ENCODE measurements at places on chromosomes 4 and X.
A peak's percentile ranks its signal among the peaks of the same experiment; 100 is the strongest.

GRCh38 chrX:121150217-121150616 lies 102.8 kb downstream of the GLUD2 start:
- DNase-seq: no peak

DNA sequence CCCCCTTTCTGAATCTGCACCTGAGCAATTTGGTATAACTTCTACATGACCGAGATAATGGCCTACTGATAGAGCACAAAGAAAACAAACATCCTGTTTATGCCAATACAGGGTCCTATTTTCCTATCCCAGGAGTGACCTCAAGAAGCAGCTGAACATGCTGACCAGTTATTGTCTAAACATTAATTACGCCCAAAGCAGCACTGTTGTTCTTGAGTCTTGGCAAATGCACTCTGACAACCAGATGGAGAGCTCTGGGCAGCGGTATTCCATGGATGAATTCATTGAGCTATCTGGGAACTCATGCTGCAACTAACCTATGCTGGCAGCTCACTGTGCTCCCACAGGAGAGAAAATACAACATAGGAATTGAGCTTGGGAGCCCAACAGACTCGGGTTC lies 52.6 kb downstream of the PCYT1B start:
- DNase-seq: no peak

- DNase-seq: no peak
Measured at GRCh38 chr4:27315625-27316024, 455.0 kb downstream of the STIM2 start.

DNA sequence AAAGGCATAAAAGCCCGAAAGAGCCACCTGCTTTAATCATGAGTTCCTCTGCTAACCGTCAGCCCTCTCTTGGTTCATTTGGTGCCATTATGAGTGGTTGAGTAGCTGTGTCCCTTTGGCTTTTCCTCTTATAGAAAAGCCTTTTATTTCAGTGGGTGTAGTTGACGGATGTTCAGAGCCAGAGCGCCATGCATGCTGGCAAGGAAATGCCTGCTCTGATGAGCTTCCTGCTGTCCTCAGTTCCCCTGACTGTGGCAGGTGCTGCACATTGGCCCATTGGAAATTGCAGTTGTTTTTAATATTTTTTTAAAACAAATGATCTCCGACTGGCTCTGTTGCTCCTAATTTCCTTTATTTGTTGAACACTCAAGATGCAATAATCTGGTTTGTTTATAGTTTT lies 77.3 kb upstream of the LIMCH1 start:
- no peak for DNase-seq

GRCh38 chr4:107094976-107095375 lies 58.9 kb upstream of the DKK2 start:
- DNase-seq: no peak

DNA sequence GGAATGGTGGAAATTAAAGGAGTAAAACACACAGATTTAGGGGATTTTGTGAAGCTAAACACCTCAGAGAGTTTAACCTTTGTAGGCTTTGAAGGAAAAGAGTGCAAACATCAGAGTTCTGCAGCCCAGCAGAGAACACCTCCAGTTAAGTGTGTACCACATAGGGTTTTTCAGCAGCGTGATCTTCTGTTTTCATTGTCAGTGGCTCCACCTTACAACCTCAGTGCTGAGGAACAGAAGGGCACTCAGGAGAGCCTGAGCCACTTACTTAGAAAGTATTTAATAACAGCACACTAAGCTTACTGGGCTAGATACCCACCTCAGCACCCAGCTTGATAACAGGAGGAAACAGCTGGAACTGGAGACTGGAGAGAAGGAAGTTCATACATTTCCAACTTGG lies 2.0 kb upstream of the FBXW7 start:
- no peak for DNase-seq

DNA sequence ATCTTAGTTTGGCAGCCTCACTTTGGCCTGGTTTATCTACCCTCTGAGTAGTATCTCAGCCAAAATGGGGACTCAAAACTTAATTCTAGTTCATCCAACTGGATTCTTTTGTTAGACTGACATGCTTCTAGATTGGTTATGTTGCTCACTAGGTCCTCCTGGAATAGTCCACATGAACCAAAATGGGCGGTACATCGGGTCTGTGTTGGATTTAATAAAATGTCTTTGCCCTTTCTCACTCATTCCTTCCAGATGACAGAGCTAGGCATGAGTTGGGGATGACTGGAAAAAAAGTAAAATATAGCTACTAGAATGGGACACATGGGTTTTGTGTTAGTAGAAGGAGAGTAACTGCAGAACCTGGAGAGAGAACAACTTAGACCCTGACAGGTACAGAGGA lies 247.9 kb downstream of the CCSER1 start:
- DNase-seq: no peak

DNA sequence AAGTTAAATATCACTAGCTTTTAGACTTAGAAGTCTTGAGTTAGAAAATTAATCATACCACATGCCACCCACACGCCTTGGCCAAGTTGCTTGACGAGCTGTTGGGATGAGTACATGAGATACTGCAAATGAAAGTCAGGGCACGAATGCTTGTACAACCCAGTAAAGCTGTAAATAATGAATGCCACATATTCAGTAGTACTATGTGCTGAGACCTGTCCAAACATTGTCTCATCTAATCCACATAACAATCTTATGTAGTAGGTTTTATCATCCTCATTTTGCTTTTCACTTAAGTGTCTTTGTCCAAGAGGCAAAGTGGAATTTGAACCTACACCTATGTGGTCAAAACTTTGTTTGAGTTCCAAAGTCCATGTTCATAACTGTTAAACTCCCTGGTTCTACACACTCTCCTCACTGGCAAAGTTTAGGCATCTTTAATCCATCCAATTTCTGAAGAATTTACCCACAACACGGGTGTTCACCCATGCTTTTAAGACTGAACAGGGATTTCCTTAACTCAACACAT lies 74.1 kb downstream of the LDB2 start:
- DNase-seq: no peak

GRCh38 chr4:87087015-87087414 lies 133.4 kb downstream of the KLHL8 start:
- no peak for DNase-seq

DNA sequence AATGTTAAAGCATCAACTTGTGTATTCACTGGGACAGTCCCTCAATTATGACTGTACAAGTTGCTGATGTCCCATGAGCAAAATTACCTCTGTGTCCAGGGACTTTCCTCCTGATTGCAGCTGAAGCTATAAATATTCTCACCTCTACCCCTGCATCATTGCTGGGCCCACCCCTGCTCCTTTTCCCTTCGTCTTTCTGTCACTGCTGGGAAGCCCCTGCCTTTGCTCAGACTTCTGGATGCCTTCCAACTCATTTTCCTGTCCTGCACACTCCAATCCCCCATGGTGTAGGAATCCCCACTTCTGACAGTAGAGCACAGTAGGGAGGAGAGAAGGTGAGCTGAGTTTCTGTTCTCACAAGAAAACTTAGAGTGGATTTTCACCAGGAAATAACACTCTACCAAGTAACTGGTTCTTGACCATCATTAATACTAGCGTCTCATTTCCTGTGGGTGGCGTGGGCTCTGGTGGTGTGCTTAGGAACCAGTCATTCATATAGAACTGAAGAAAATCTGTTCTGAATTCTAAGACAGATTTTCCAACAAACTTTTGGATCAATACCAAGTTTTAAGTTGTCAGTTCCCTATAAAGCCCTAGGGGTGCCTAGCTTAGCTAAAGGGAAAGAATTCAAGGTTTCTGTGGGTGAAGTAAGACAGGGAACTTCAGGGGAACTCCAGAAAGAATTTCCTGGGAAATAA lies 136.2 kb upstream of the MED14 start:
- no peak for DNase-seq

DNA sequence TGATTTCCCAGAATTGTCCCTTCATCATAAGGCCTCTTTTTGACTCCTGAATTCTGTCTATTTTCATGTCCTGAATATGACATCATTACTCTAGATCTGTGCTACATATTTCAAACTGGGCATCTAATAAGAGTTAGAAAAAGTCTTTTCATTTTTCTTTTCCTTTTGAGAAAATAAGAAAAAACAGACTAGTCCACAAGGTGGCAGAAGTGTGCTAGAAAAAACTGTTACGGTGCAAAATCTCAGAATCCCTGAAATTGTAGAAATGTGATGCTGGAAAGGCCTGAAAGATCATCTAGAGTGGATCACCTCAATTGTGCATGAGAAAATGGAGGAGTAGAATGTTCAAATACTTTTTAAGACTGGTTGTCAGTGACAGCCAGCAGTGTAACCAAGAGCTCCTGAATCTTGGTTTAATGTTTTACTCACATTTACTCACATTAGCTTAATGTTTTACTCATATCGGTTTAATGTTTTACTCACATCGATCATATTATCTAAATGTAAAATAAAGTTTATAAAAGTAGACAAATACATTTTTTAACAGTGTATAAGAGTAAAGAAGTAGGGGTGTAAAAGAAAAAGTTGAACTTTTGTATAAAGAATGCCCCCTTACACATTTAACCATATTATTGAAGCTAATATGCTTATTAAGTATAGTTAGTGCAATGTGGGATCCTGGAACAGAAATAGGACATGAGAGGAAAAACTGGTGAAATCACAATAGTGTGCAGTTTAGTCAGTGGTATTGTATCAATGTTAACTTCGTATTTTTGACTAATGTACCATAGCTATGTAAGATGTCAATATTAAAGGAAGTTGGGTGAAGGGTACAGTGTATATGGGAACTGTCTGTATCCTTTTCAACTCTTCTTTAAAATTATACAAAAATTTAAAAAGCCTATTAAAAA lies 15.2 kb downstream of the ASB11 start:
- DNase-seq: no peak

GRCh38 chrX:43961699-43962098 lies 11.5 kb downstream of the NDP start:
- no peak for DNase-seq

DNA sequence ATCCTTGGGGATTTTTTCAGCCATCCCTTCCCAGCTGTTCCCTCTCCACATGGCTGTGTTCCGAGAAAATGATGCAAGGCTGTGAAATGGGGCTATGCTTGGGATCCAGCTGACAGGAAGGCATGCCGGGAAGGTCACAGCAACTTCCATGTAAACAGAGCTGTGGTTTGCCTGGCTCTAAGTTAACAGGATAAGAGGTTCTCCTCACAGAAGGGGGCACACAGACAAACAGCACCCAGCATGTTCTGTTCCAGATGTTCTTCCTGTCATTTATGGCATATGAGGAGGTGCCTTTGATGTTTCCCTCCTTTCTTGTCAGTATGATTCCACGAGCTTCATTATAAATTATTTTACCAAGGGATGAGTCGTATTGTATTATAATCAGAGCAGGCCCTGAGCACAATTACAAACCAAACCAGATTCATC lies 220.7 kb downstream of the ANTXR2 start:
- DNase-seq: peak; percentile 3

DNA sequence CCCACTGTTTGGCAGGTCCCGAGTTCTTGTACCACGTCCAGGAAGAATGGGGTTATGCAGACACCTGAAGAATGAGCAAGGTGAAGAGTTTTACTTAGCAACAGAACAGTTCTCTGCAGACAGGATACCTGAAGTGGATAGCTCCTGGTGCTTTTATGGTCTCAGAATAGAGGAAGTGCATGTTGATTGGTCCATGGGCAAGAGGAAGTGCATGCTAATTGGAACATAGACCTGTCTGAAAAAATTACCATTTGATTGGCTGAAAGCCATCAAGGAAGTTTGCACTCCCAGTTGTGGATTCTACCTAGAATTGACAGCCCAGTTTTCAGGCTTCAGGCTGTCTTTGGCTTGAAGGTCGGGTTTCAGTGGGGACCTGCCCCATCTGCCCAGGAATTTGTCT lies 887.5 kb downstream of the FAT4 start:
- no peak for DNase-seq

DNA sequence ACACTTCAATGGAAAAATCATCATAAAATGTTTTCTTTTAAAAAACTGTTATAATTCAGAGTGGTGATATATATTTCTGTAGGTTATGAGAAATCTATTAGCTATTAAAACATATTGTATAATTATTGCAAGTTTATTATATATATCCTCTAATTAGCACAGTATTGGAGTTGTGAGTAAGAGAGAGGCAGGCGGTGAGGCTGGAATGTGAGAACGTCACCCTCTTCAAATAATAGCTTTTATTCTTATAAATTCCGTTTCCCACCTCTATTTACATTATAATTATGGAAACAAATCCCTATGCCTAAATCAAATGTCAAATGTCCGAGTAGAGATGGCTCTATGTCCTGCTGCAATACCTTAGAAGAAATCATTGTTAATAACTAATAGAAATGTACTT lies 292.9 kb downstream of the ADGRL3 start:
- no peak for DNase-seq

Data from iPS DF 19.7 (cell line).